Activated T-helper 2 cell treated with anti-CD3 and anti-CD28 coated beads, Interferon-gamma antibody, Interleukin-2, Interleukin-4, amounts not matched to agents 10 μg/mL and 5 μg/mL and 100 μg/mL, durations not matched to agents 14 hours and 24 hours and 36 hours (primary cell): ENCODE measurements at places on chromosomes 2 and 18.

DNA sequence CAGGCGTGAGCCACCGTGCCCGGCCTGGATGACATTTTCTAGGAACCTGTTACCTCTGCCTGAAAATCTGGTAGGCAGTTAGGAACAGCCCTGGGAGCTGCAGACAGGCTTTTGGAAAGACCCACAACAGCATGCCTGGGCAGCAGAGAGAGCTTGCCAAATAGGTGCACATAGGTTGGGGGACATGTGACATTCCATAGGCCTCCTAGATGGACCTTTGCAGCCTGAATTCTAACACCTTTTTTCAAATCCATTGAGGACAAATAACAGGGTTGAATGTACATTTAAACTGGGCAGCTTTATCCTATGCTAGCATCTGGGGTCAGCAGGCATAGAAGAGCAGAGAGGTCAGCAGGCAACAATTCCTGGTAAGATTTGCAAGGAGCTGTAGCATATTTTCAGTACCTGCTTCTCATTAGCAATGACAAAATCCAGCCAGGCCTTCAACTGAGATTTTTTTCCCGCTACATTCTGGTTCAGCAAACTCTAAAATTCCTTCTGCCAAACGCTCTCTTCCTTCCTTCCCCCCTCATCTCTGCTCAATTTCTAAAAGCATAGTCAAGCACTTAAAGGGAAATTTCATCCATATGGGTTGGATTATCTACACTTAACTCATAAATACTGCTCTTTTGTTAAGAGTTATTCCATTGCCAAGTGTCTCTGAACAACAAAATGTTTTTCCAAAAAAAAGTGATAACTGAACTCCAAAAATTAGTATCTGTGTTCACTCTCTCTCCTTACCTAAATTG lies 75.2 kb downstream of the SOWAHC start:
- no peak for DNase-seq

GRCh38 chr2:210421916-210422315 lies 54.6 kb downstream of the LANCL1 start:
- DNase-seq = no peak

DNA sequence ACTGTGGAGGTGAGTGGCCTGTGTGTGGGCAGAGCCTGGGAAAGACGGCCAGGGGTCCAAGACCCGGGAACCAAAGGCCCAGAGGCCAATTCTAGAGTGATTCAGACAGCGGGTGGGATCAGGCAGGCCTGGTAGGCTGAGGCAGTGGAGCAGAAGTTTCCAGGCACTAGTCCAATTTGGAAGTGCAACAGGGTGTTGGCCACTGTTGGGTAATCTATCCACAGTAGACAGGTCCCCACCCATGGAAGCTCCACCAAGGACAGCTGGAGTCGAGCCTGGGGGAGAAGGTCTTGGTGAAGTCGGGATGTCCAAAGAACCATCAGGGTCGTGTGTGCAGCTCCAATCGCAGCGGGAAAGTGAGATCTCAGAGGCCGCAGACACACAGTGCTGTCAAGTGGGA lies 125.8 kb upstream of the COPS8 start:
- DNase-seq = no peak

GRCh38 chr18:42649331-42650035 lies 466.0 kb downstream of the RIT2 start:
- no peak for DNase-seq
